Activated CD4-positive, CD25-positive, alpha-beta regulatory T cell treated with anti-CD3 and anti-CD28 coated beads, Interleukin-2, amount 50 U/mL, for 72 hours (primary cell): ENCODE measurements at places on chromosomes 4 and X.
A peak's percentile ranks its signal among the peaks of the same experiment; 100 is the strongest.

GRCh38 chr4:21806991-21807390 is 141.6 kb downstream of the KCNIP4 start:
- DNase-seq = no peak

GRCh38 chrX:8743126-8743732 is 11.3 kb upstream of the ANOS1 start:
- DNase-seq = peak; percentile 69

DNA sequence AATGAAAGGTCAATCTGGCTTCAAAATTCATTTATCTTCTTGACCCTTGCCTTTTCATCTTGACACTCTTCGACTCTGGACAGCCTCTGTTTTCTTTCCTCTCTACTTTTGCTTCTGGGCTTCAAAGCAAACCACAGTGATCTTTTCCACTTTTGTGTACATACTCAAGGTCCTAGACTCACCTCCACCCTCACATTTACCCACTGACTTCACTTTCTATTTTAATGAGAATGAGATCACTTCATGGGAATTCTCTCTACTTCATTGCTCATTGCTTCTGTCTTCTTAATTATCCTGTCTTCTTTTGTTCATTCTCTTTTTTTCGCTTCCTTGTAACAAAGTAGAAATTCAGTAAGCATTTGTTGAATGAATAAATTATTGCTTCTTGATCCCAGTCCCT is 330.1 kb upstream of the HAND2 start:
- no peak for DNase-seq

DNA sequence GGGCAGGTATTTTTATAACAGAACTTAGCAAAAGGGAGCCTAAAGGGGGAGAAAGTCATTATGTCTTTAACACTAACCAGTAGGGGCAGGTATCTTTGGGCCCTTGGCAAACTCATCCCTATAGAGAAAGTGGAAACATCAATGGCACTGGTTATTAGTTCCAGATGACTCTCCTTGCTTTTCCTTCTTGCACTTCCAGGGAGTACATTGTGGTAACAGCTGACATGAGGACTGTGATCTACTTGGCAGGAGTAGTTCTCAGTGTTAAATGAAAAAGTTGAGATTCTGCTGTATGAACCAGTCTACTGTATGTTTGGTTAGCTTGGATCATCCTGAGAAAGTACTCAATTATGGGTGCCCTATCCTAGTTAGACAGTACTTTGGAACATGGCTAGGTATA is 93.6 kb downstream of the ATXN3L start:
- DNase-seq = no peak

DNA sequence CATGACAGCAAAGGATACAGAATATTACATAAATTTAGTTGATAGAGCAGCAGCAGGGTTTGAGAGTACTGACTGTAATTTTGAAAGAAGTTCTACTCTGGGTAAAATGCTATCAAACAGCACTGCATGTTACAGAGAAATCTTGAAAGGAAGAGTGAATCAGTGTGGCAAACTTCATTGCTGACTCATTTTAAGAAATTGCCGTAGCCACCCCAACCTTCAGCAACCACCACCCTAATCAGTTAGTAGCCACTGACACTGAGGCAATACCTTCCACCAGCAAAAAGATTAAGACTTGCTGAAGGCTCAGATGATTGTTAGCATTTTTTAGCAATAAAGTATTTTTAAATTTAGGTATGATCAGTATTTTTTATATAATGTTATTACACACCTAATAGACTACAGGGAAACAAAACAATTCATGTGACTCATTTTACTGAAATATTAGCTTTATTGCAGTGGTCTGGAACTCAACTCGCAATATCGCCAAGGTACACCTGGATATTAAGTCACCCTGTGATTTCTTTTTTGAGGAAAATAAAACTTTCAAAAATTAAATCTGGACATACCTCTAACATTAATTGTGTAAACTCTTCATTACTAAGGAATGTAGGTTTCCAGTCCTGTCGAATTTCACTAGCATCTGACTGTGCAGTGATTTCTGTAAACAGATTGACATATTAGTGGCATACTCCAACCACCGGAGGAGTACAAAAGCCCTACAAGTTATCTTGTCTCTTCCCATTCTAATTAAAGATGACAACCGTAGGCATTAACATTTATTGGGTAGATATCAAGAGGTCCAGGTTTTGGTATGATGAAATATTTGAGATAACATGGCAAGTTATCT is 71.1 kb downstream of the CLOCK start:
- DNase-seq = no peak

- DNase-seq = no peak
Measured at GRCh38 chr4:123672987-123673386, 276.4 kb downstream of the SPRY1 start.

DNA sequence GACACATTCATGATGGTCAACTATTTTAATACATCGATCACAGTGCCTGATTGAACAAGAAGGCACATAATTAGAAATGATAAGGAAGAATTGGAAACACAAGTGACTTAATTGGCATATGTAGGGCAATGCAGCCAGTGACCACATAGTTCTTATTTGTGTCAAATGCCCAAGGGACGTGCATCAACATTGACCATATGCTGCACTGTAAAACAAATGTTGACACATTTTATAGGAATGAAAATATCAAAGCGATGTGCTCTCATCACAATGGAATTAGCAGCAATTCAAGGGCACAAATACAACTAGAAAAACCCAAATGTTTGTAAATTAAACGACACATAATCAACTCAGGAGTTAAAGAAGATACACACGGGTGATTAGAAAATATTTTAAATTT is 948.3 kb upstream of the PRKX start:
- DNase-seq = no peak

GRCh38 chrX:129525896-129526295 is 2.6 kb upstream of the SMARCA1 start:
- no peak for DNase-seq

- no peak for DNase-seq
Measured at GRCh38 chrX:112266136-112266535, 183.6 kb upstream of the TRPC5 start.

DNA sequence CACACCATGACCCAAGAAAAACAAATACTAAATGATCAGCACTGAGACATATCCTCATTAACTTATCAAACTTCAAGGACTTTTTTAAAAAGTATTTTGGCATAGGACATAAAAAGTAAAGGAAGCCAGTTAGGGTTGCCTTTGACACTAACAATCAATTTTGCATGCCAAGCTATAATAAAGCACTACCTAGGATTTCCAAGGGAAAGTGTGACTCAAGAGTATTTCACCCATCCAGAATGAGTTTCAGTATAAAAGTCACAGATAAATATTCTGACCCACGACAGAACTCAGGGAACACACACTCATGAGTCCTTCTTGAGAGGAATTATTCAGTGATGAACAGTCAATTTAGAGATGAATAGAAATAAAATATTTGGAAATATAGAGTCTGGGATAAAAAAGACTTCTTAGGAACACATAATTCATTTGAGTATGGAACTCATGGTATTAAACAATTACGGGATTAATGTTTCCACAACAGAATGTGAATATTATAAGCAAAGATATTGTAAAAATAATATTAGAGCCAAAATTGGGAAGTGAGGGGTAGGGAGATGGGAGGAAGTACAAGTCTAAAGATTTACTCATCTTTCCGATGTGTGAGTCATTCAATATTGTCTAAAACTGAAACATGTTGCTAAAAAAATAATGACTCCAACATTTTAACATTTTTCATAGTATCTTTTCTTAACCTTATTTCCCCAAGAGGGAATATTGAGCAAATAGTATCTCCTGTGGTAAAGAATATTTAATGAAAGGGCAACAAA is 143.5 kb upstream of the LNX1 start:
- no peak for DNase-seq

GRCh38 chr4:126777649-126778048 is 855.1 kb upstream of the INTU start:
- no peak for DNase-seq

DNA sequence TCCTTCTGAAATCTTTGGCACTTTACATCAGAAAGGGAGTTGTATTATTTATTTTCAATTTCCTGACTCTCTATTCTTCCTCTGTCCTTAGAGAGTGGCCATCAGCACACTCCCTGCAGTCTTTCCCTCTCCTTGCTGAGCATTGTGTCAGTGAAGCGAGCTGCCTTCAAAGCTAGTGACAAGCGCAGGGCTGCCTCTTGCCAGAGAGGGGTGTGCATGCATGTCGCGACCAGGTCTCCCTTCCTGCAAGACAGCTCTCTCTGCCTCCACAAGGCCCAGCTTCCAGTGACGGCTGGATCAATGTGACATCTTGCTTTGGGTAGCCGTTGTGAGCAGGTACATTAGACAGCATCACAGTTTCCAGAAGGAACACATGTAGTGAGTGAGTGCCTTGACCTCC is 810.9 kb upstream of the TENM3 start:
- no peak for DNase-seq

DNA sequence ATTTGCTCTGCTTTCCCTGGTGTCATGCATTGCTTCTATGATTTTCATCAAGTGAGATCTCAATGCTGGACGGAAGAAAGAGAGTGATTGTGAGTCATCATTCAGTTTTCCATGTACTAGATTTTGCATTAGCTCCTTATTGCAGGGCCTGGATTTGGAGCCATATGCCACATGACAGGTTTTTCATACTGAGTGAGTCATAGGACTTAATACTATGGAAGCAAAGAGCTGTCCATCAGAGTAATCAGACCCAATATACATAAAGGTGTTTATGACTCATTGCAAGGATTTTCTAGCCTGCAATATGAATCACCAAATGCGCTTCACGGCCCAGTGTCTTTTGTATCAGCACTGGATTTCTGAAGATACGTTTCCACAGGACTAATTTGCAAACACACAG is 11.2 kb upstream of the TFDP3 start:
- no peak for DNase-seq

- no peak for DNase-seq
Measured at GRCh38 chr4:38344929-38345328, 319.1 kb upstream of the KLF3 start.

GRCh38 chrX:37357436-37357835 is 8.3 kb downstream of the PRRG1 start:
- DNase-seq = no peak

DNA sequence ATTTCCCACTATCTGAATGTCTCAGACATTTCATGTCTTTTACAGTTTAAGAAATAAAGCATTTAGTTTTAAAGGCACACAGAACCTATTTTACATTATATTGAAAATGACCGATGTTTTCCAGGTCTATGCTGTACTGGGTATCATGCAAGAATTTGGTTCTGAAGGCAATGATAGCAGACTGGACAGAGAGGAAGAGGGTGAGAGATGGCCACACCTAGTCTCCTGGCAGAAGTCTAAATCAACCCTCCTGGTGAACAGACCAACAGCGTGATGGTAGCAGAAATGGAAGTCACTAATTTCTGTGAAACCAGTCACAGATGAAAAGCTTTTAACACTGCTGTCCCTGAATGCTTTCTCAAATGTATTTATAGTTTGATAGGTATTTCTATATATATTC is 41.9 kb downstream of the MID1 start:
- no peak for DNase-seq

DNA sequence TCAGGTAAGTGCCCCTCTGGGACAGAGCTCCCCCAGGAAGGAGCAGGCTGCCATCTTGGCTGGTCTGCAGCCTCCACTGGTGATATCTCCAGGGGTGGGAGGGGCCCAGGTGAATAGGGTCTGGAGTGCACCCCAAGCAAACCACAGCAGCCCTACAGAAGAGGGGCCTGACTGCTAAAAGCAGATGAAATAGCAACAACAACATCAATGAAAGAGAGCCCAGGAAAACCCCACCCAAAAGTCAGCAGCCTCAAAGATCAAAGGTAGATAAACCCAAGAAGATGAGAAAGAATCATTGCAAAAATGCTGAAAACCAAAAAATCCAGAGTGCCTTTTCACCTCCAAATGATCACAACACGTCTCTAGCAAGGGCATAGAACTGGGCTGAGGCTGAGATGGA is 92.5 kb upstream of the PAGE3 start:
- no peak for DNase-seq

GRCh38 chr4:65383589-65384305 is 286.5 kb downstream of the EPHA5 start:
- no peak for DNase-seq

DNA sequence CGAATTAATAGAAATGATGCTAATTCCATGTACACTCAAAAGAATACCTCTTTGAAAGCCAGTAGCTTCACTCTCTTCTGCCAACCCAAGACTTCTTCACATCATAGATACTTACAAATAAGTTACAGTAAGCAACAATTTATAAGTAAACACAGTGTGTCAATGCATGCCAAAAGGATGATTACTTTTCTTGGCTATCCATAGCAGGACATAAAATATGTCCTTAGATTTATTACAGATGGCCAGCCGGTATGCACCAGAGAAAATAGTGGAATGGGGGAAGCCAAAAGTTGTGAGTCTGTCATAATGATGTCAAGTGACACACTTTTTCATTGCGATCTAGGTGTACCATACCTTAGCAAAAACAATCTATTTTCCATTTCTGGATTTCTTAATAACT is 631 bp upstream of the BMX start:
- no peak for DNase-seq

GRCh38 chr4:84498203-84498934 is 723 bp downstream of the NKX6-1 start:
- no peak for DNase-seq

DNA sequence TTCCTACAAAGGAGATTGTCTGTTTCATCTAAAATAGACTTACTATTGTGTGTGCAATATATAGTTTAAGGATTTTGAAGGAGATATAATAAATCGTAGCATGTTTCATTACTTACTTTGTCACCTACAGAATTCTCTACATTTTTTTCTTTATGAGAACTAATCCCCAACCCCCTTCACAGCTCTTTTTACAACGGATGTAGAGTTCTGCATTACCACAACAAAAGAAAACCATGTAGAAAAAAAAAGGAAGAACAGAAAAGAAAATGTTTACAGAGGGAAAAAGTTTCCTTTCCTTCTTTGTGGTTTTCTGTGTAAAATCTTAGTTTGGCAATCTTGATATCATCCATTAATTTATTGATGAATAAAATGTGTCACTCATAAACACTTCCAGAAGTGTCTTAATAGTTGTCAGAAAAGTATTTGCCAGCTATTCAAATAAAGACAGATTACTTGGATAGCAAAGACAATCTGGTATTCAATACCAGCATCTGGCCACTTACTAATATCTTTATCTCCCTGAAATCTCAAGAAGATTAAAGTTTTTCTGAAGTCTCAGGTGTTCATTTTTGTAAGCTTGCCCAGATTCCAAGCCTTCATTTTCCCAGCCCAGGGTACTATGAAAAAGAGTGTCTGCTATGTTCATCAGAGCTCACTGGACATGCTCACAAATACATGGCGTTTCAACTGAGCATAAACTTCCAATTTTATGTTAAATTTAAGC is 806.8 kb downstream of the PCDH19 start:
- DNase-seq = no peak

DNA sequence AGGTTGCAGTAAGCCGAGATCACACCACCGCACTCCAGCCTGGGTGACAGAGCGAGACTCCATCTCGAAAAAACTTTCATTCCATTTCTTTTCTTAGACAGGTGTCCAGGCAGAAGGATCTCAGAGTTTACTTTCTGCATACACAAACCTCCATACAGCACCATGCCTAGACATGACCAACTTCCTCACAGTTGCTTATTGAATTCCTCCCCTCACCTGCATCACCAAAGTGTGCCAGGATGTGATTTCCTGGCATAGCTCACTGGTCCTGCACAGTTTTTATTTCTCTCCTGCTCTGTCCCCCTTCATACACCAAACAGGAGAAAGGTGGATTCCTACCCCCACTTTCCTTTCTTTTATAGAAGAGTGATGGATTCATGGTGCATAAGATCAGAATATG is 34.7 kb upstream of the PPARGC1A start:
- no peak for DNase-seq
